H7 (cell line): ENCODE measurements at places on chromosomes 12 and 14.

- DNase-seq: peak; percentile 35
Measured at GRCh38 chr12:131941987-131942341, 7.8 kb upstream of the EP400 start.

DNA sequence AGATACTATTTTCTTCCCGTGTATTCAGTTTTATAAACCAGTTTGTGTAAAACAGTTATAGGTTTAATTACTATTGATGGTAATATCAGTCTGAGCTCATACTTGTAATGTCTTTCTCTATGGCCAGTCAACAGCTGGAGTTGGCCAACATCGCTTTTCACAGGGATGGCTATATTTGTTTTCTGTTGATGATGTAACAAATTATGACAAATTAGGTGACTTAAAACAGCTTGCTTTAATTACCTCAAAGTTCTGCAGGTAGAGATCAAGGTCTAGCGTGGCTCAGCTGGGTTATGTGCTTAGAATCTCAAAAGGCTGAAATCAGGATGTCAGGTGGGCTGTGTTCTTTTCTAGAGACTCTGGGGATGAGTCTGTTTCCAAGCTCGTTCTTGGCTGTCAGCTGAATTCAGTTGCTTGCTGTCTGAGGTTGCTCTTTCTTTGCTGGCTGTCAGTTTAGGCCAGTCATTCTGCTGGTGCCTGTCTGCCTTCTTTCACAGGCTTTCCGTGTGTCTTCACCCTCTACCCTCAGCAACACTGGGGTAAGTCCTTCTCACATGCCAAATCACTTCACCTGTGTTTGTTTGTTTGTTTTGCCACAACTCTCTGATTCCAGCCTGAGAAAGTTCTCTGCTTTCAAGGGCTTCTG is 370.2 kb upstream of the E2F7 start:
- DNase-seq: no peak

GRCh38 chr14:99626041-99626648 is 18.8 kb upstream of the HHIPL1 start:
- DNase-seq: no peak

DNA sequence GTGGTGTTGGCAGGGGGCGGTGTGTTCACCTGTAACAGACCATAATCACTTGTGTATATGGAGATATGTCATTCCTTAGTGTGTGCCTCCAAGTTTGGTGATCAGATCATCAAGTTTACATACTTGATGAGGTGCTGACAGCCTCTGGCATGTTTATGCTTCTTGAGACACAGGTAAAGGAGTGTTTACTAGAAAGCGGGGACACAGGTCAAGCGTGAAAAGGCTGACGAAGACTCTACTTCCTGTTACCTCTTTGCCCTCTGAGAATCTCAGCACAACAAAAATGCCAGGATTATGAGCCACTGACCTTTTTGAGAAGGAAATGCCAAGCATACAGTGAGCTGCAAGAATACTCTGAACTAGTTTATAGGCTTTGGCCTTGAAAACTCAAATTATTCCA is 29.6 kb downstream of the PRDM4 start:
- DNase-seq: no peak

DNA sequence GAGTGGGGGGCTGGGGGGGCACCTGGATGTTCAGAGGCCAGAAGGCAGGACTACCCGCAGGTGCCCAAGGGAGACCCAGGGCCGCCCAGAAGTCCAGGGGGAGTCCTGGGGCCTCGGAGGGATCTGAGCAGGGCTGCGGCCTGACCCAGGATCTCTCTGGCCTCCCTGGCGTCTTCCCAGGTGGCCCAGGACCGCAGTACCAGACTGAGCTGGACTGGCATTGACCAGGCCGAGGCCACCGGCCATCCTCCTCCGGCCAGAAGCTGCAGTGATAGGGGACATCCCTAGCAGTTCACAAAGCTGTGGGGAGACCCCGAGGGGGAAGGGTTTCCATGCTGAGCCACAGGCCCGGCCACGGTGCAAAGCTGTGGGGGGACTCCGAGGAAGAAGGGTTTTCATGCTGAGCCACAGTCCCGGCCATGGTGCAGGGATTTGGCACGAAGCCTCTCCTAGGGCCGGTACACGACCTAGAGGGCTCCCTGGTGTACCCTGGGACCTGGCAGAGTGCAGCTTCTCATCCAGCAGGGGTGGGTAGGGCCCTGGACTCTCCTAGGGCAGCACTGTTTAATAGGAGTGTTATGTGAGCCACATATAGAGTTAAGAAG is 24.4 kb downstream of the FBRSL1 start:
- DNase-seq: peak; percentile 74

GRCh38 chr12:116693286-116694227 is 44.3 kb downstream of the SPRING1 start:
- peak; percentile 52 for DNase-seq
